ENCODE measurements at places on chromosomes 7 and 10. TPM values are rescaled to one million over a fixed set of nuclear protein-coding genes. Genes with fewer than 3 reads are reported as not detected.

VENTX gene
- not detected for total RNA-seq

ELAPOR2 gene
- 2.4 TPM for total RNA-seq

HEPACAM2 gene
- not detected for total RNA-seq

PNLIP gene
- not detected for total RNA-seq

HOGA1 gene
- not detected for total RNA-seq

CCDC172 gene
- total RNA-seq = not detected

VAX1 gene
- not detected for total RNA-seq

GCK gene
- total RNA-seq = 2.3 TPM

PON3 gene
- total RNA-seq = 0.14 TPM

CLIP2 gene
- 2.1 TPM for total RNA-seq

CTBP2 gene
- 0.48 TPM for total RNA-seq

C10orf143 gene
- total RNA-seq = 3.1 TPM

PNLIPRP1 gene
- total RNA-seq = not detected

RPEL1 gene
- not detected for total RNA-seq

ZPBP gene
- total RNA-seq = not detected

ATP6V0A4 gene
- not detected for total RNA-seq

CDHR1 gene
- 0.34 TPM for total RNA-seq

SPDYE16 gene
- total RNA-seq = 0.14 TPM

DYNC1I1 gene
- not detected for total RNA-seq

BICC1 gene
- 0.11 TPM for total RNA-seq

INSYN2A gene
- total RNA-seq = not detected

LRRC17 gene
- 0.18 TPM for total RNA-seq

EGR2 gene
- 126 TPM for total RNA-seq

CALHM3 gene
- total RNA-seq = not detected

CALY gene
- total RNA-seq = not detected

NEUROD6 gene
- not detected for total RNA-seq

ING3 gene
- total RNA-seq = 22.9 TPM

UNC5B gene
- not detected for total RNA-seq

VWDE gene
- 3.2 TPM for total RNA-seq

HYAL4 gene
- not detected for total RNA-seq
